NCI-H1930 (cell line): ENCODE measurements at places on chromosomes 12 and 14.

DNA sequence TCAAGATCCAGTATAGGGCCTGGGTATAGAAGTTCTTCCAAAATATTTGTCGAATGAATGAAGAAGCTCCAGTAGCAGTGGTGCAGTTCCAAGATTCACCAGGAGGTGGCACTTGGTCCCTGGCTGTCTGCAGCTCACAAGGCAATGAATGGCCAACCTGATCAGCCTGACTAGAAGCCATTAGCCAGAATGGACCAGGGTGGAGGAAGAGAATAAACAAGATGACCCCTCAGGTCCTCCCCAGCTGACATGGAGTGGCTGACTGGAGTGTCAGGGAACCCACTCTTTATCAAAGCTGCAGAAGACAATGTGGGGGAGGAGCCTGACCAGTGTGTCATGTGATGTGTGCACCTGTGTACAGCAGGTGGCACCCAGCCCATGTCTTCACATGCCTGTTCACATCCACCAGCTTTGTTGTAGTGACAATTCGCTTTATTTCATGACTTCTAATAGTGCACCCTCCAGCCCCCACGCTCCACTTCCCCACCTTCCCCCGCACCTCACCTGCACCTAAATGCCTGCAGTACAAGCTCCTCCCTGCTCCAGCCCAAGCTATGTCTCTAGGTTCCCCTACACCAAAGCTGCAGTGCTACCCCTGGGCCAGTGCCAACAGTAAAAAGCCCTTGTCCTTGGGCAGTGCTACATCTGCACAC lies 3.0 kb downstream of the LTBP2 start:
- DNase-seq: peak; percentile 36

DNA sequence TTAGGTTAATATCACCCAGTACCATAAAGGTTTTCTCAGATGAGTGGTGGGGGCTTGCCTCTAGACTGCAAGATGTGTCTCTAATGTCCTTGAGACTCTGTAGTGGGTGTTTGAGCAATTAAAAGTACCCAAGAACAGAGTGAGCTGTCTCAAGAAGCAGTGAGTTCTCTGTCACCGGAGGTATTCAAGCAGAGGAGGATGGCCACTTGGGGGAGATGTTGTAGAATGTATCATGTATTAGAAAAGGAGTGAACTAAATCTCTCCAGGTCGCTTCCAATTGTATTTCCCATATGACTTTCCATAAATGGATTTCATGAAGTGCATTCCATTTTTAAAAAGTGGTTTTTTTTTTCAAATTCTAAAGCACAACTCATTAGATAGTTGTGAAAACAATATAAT lies 35.0 kb downstream of the SLC17A8 start:
- DNase-seq: no peak

GRCh38 chr14:101808894-101809670 lies 47.6 kb downstream of the PPP2R5C start:
- no peak for DNase-seq

- no peak for DNase-seq
Measured at GRCh38 chr12:18168016-18168415, 78.0 kb upstream of the RERGL start.

- DNase-seq: no peak
Measured at GRCh38 chr14:100712490-100712889, 14.2 kb upstream of the DLK1 start.
